ENCODE measurements at places on chromosomes 6 and 20.

DNA sequence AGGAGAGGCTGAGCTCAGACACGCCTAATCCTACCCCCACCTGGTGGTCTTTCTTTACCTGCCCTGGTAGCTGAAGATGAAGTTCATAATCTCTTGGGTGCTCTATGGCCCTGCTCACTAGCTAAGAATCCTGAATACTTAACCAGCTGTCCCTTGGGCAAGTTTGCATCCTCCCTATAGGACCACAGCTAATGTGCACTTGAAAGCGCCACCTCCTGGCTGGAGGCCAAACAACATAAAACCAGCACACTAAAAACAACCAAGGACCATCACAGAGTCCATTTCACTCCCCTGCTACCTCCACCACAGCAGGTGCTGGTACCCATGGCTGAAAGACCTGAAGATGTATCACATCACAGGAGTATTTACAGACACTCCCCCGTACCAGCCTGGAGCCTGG, 155.5 kb upstream of the SLC24A3 start:
- no peak for DNase-seq

DNA sequence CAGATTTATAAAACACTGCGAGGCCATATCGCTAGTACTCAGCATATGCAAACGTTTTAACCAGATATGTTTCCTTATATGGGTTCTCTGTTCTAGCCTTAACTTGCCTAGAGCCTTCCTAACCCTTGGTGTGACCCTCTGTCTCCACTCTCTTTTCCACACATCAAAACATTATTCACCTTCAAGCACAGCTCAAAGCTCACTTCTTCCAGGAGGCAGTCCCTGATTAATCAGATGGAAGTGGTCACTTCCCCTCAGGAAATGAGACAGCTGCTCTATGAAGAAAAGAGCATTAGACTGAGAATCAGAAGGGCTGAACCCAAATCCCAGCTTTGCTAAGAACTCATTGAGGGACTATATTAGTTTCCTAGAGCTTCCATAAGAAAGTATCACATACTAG, 39.8 kb upstream of the SLC17A4 start:
- DNase-seq = no peak

GRCh38 chr6:55916188-55916587, 40.8 kb upstream of the BMP5 start:
- DNase-seq = no peak

DNA sequence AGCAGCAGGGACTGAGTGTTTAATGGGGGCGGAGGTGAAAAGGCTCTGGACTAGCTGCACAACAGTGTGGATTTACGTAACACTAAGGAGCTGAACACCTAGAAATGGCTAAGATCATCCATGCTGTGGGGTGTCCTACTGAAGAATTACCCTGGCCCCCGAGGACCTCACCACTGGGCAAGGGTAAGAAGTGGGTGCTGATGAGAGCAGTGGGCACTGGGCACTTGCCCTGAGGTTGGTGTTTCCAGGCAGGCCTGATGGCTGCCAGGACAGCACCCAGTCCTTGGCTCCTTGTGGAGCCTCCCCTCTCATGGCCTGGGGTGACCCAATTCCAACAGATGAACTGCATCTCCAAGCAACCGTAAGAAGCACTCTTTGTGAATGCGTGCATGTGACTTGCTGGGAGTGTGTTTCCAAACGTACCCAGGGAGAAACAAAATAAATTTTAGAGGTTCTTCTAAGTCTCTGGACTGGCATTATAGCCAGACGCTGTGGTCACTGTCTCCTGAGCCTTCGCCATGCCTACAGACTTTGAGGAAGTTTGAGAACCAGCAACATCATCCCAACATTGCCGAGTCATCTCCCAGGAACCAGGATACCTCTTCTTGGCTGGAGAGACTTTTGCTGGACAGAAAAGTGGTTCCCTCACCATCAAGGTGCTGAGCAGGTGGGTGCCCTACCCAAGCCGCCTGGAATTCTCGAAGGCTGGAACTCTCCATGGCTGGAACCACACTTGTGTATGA, 245.9 kb downstream of the ERMARD start:
- no peak for DNase-seq

DNA sequence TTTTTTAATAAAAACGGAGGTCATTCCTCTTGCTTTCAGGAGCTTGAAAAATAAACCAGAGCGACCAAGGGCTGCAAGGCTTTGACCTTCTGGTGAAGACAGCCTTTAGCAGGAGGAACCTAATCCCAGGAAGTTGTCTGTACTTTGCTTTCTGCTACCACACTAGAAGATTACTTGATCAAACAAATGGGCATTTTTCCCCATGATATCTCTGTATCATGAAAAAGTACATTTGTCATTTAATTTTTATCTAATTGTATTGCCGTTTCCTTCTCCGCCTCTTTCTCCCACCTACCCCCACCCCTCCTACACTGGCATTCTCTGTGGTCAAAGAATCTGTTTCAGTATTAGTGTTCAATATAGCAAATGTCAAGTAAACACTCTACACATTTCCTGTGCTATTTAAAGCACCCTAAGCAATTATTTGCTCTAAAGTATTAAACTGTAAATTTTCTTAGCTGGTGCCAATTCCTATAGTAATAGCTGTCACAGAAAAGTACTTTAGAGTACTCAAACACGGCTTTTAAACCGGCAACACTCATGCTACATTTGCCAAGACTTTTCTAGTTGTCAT, 29.7 kb downstream of the ATXN1 start:
- peak; percentile 62 for DNase-seq

GRCh38 chr6:87664921-87665485, 37.0 kb downstream of the AKIRIN2 start:
- no peak for DNase-seq

- no peak for DNase-seq
Measured at GRCh38 chr6:18240230-18240629, 24.1 kb downstream of the DEK start.

DNA sequence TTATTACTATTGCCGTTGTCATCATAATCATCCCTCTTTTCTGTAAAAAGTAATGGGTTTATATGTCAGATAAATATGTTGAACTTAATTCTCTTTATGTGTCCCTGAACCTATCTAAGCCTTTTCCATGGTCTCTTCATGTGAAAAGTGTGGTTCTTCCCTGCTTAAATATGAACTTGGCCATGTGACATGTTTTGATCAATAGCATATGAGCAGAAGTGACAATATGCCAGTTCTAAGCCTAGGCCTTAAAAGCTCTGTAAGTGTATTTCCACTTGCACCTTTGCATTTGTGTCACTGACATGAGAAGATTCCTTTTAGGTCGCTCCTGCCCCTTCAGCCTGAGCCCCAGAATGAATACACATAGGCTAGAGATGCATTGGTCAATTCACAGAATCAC, 188.4 kb upstream of the CCN2 start:
- DNase-seq = no peak

DNA sequence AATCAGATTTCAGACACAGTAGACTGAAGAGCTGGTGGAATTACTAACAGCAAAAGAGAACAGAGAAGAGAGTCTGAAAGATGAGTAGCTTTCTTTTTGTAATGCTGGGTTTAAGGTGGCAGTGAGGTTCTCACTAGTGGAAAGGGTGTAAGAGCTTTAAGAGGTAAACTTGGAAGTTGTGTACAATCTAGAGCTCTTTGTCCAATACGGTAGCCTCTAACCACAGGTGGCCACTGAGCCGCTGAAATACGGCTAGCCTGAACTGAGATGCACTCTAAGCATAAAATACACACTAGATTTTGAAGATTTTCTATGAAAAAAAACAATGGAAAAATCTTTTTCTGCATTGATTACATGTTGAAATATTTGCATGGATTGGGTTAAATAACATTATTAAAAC, 4.0 kb downstream of the ELOVL2 start:
- no peak for DNase-seq

DNA sequence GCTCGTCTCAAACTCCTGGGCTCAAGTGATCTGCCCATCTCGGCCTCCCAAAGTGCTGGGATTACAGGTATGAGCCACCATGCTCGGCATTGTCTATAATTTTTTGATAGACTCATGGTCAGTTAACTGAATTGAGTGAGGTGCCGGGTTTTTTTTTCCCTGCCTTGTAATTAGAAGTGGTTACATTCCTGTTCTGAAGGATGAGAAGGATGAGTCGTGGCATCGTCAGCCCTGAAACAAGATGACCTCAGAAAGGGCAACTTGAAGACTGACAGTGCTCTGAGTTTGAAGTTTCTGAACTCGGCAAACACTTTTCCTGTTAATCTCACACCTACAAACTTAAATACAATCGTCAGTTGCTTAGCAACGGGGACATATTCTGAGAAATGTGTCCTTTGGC, 158.7 kb upstream of the PDE10A start:
- DNase-seq = no peak

- DNase-seq = no peak
Measured at GRCh38 chr20:33662172-33662571, at the start of gene C20orf144. Gene C20orf144, plus strand, starts transcription at chr20:33662327. Its CDS starts 19 bp downstream, at chr20:33662346.
